ENCODE measurements at places on chromosomes 13 and 19. TPM values are rescaled to one million over a fixed set of nuclear protein-coding genes. Genes with fewer than 3 reads are reported as not detected.

Gene IGFL2
- not detected for total RNA-seq

Gene GIPC3
- total RNA-seq: 1.1 TPM

Gene S1PR4
- 70.2 TPM for total RNA-seq

Gene NLRP5
- total RNA-seq: not detected

Gene CEACAM7
- not detected for total RNA-seq

Gene ZNF681
- total RNA-seq: 2.6 TPM

- no peak for DNase-seq
- peaks cover 7% of the 10 kb centered on the region for H3K27me3 ChIP-seq
- peaks cover 15% of the 10 kb centered on the region for H3K4me1 ChIP-seq
- no peaks in the 10 kb centered on the region for H3K36me3 ChIP-seq
These were observed 7.7 kb downstream of the NFILZ start for GRCh38 chr19:8638078-8638619.

DNA sequence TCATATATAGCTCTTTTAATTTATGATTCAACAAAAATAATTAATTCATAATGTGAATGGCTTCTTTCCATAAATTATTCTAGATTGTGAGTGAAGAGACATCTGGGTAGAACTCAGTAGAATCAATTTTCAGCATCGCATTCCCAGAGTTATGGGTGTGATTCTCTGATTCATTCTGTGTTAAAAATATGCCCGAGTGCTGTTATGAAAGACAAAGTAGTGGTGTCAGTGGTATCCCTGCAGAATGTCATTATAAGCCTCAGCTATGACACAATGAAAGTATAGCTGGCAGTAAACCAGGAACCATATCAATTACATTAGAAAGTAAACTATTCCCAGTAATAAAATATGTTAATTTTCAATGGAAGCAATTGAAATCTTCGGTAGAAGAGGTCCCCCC is 480.5 kb upstream of the SLITRK1 start:
- DNase-seq: no peak
- no peak overlapping the region for H3K27ac ChIP-seq
- no peaks in the 10 kb centered on the region for H3K4me1 ChIP-seq
- H3K36me3 ChIP-seq: no peaks in the 10 kb centered on the region
- no peaks in the 10 kb centered on the region for H3K27me3 ChIP-seq

- H3K4me3 ChIP-seq: no peak overlapping the region
- DNase-seq: no peak
- H3K36me3 ChIP-seq: no peaks in the 10 kb centered on the region
These were observed 108.1 kb upstream of the UBL3 start for GRCh38 chr13:29958476-29958875.

- peak overlapping the region; percentile 94 for H3K4me3 ChIP-seq
- no peak for DNase-seq
- H3K4me1 ChIP-seq: peaks cover 14% of the 10 kb centered on the region
- H3K27ac ChIP-seq: peak overlapping the region; percentile 81
These were observed 550 bp downstream of the ZNF383 start for GRCh38 chr19:37218592-37218935.

DNA sequence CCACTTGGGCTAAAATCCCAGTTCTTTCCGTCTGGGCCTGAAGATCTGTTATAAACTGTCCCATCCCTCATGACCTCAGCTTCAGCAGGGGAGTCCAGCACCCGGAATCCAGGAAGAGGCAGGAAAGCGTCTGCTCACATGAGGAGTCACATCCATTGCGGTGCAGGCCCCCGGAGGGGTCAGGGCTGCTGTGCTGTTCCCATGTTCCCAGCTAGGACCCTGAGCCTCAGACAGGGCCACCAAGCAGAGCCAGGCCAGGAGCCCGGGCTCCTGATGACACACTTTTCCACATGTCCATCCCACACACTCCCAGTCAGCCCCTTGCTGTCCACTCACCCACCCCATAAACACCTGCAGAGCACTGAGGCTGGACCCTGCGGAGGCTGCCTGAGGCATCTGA is 45.3 kb upstream of the VSTM2B start:
- peaks cover 4% of the 10 kb centered on the region for H3K27me3 ChIP-seq
- no peak overlapping the region for H3K27ac ChIP-seq
- DNase-seq: no peak
- no peak overlapping the region for H3K4me3 ChIP-seq
- no peaks in the 10 kb centered on the region for H3K4me1 ChIP-seq

Gene MBD3L1
- total RNA-seq: not detected

DNA sequence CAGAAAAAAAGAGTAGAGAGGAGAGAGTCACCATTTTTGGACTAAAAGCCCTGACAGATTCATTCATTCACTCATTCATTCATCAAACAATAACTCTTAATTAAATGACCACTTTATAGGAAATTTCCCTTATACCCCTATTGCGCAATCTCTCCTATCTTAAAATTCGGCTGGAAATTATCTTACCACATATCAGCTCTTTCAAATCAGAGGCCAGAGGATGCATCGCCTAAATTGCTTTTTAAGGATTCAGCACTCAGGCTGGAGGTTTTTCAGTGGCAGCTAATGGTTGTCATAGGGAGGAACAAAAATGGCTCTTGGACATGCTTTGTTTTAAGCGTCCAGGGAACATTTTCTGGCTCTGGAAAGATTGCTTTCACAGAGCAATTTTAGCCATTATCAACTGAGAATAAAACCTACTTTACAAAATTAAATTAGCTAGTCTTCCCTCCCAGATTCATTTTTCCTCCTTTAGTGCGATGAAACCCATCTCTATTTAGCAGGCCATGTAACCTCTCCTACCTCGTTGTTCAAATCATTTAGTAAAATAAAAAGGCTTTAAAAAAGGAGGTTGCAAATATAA is 115.2 kb downstream of the OLFM4 start:
- H3K27me3 ChIP-seq: no peaks in the 10 kb centered on the region
- no peak for DNase-seq
- H3K4me1 ChIP-seq: no peaks in the 10 kb centered on the region
- no peaks in the 10 kb centered on the region for H3K36me3 ChIP-seq
- H3K27ac ChIP-seq: no peak overlapping the region

Gene HSD17B14
- 0.93 TPM for total RNA-seq

Gene CEACAM16
- total RNA-seq: not detected

GRCh38 chr13:39512687-39513086 is 90.3 kb downstream of the LHFPL6 start:
- H3K4me1 ChIP-seq: no peaks in the 10 kb centered on the region
- H3K27ac ChIP-seq: no peak overlapping the region
- no peaks in the 10 kb centered on the region for H3K27me3 ChIP-seq

DNA sequence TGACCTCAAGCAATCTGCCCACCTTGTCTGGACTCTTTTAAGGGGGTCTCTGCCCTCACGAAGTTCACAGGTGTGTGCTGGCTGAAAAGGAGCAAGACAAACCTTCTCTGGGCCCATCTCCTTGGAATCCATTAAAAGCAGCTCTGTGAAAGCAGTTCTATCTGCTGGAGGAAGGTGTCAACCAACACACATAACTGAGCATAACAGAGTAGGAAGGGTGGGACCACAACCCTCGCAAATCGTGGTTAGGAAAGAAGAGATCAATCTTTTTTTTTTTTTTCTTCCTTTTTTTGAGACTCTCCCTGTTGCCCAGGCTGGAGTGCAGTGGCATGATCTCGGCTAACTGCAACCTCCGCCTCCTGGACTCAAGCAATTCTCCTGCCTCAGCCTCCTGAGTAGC is 1.4 kb downstream of the SUGP2 start:
- H3K27ac ChIP-seq: no peak overlapping the region
- DNase-seq: no peak
- H3K36me3 ChIP-seq: peaks cover 29% of the 10 kb centered on the region
- H3K27me3 ChIP-seq: no peaks in the 10 kb centered on the region

Gene CYP2A6
- total RNA-seq: not detected

Gene KCTD15
- 3.6 TPM for total RNA-seq

Gene CGB1
- not detected for total RNA-seq

- H3K27ac ChIP-seq: no peak overlapping the region
- peaks cover 6% of the 10 kb centered on the region for H3K4me1 ChIP-seq
- H3K27me3 ChIP-seq: peaks cover 52% of the 10 kb centered on the region
- DNase-seq: no peak
- H3K4me3 ChIP-seq: no peak overlapping the region
- no peaks in the 10 kb centered on the region for H3K36me3 ChIP-seq
These were observed 2.4 kb downstream of the MEDAG start for GRCh38 chr13:30908416-30908980.

Gene TNFSF9
- total RNA-seq: 1.5 TPM

DNA sequence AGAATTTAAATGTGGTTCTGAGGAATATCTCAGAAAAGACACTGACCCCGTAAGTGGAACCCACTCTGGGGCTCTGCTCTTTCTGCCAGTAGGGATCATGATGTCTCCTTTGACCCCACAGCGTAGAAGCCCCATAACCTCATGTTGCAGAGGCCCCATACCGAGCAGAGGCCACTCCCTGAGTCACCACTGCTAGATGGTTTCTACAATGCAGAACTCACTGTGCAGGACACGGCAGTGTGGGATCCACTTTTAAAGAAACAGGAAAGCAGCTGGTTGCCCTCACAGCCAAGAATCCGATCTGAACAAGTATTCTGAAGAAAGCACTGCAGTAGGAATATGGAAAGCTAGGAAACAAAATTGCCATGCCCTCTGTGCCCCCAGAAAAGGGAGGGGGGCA is 4.2 kb downstream of the SLC7A1 start:
- H3K27me3 ChIP-seq: no peaks in the 10 kb centered on the region
- no peak overlapping the region for H3K27ac ChIP-seq
- no peak overlapping the region for H3K4me3 ChIP-seq
- no peak for DNase-seq
- peaks cover 39% of the 10 kb centered on the region for H3K4me1 ChIP-seq

Gene ZNF556
- total RNA-seq: not detected

Gene COQ8B
- total RNA-seq: 16.4 TPM

- H3K27ac ChIP-seq: no peak overlapping the region
- H3K36me3 ChIP-seq: no peaks in the 10 kb centered on the region
- no peaks in the 10 kb centered on the region for H3K27me3 ChIP-seq
These were observed 116.8 kb upstream of the SPATA13 start for GRCh38 chr13:24043590-24044350.

- H3K4me1 ChIP-seq: no peaks in the 10 kb centered on the region
- H3K27ac ChIP-seq: no peak overlapping the region
- DNase-seq: no peak
- no peaks in the 10 kb centered on the region for H3K36me3 ChIP-seq
- H3K4me3 ChIP-seq: no peak overlapping the region
These were observed 328.1 kb downstream of the SLITRK5 start for GRCh38 chr13:87999240-87999700.

DNA sequence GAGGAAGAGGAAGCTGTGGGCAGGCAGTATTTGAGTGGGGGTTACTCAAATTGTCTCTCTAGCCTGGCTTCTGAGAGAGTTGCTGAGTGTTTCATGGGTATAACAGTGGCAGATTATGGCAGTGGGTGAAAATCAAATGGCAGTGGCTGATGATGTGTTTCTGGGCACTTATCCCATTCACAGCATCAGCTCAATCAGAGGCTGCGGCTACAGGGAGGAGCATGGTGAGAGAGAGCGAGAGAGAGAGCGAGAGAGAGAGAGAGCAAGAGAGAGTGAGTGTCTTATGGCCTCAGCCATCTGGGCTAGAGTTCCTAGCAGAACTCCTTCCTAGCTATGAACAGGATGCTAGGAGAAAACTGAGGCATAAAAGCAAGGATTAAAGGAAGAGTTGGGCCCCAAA is 178.9 kb downstream of the OLFM4 start:
- no peaks in the 10 kb centered on the region for H3K4me1 ChIP-seq
- DNase-seq: no peak
- H3K27me3 ChIP-seq: peaks cover 5% of the 10 kb centered on the region

GRCh38 chr19:16298334-16298733 is 26.3 kb upstream of the KLF2 start:
- no peak for DNase-seq
- no peak overlapping the region for H3K27ac ChIP-seq
- no peak overlapping the region for H3K4me3 ChIP-seq
- no peaks in the 10 kb centered on the region for H3K36me3 ChIP-seq

Gene ANKRD24
- 0.60 TPM for total RNA-seq

Gene SYNGR4
- not detected for total RNA-seq

Gene LGALS4
- 3.1 TPM for total RNA-seq

Gene NBEA
- total RNA-seq: 3.8 TPM

DNA sequence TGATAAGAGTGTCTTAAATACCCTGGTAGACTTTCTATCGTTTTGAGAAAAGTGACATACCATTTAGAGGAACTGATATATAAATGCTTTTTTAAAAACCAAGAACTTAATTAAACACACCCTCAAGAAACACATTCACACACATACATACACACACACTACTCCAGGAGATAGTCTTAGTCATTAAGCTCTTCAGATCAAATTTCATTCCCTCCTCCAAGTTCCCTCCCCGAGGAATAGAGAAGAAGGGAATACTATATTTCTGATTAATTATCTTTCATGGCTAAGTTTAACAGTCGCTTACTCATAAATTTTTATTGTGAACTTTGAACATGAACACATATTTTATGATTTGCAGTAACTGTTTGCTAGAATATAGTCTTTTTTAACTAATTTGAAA is 1109.5 kb downstream of the SLITRK1 start:
- no peaks in the 10 kb centered on the region for H3K36me3 ChIP-seq
- H3K4me1 ChIP-seq: no peaks in the 10 kb centered on the region
- no peak for DNase-seq
- H3K4me3 ChIP-seq: no peak overlapping the region

- DNase-seq: no peak
- H3K4me1 ChIP-seq: no peaks in the 10 kb centered on the region
- H3K27ac ChIP-seq: no peak overlapping the region
- H3K36me3 ChIP-seq: no peaks in the 10 kb centered on the region
These were observed 391.0 kb downstream of the LMO7 start for GRCh38 chr13:76027131-76027530.
